A549 treated with dexamethasone at 1 μM for 4 hours (cell line): ENCODE measurements at places on chromosomes 4 and X. TPM values are rescaled to one million over a fixed set of nuclear protein-coding genes. Genes with fewer than 3 reads are reported as not detected.

The PAGE5 gene
- not detected in 5 replicates for total RNA-seq

The GYPE gene
- not detected in 5 replicates for total RNA-seq

The DCLK2 gene
- total RNA-seq: 6.9 to 9.4 TPM (median 7.4 TPM) in 5 replicates

The MAOB gene
- total RNA-seq: 0.14 to 0.25 TPM (median 0.19 TPM) in 5 replicates

The CENPVL3 gene
- total RNA-seq: 0.11 to 0.20 TPM (median 0.14 TPM) in 5 replicates

The NXF2B gene
- total RNA-seq: not detected in 5 replicates

The HSFX3 gene
- not detected in 5 replicates for total RNA-seq

The IL1RAPL2 gene
- total RNA-seq: not detected in 5 replicates

The CT45A3 gene
- 0.12 TPM in 1 of 5 replicates, not detected in the others for total RNA-seq

The GAB3 gene
- 0.41 to 1.1 TPM (median 0.90 TPM) in 5 replicates for total RNA-seq

The MAGEA4 gene
- total RNA-seq: not detected in 5 replicates

The TNMD gene
- total RNA-seq: not detected in 5 replicates

The TIGD2 gene
- 5.9 to 6.9 TPM (median 6.6 TPM) in 5 replicates for total RNA-seq

The AKAP14 gene
- not detected in 5 replicates for total RNA-seq

The CITED1 gene
- total RNA-seq: 1.5 to 2.0 TPM (median 1.7 TPM) in 5 replicates

The SLC7A11 gene
- total RNA-seq: 16.9 to 26.3 TPM (median 19.0 TPM) in 5 replicates

The IL1RAPL1 gene
- total RNA-seq: 0.06 TPM in 1 of 5 replicates, not detected in the others

The HUWE1 gene
- 54.8 to 91.1 TPM (median 85.1 TPM) in 5 replicates for total RNA-seq

The KCNIP4 gene
- not detected in 5 replicates for total RNA-seq

The TMPRSS11B gene
- not detected in 5 replicates for total RNA-seq

The TRIM60 gene
- total RNA-seq: not detected in 5 replicates

The ARHGAP4 gene
- 0.82 to 2.5 TPM (median 2.0 TPM) in 5 replicates for total RNA-seq

The SMARCA5 gene
- 19.6 to 25.3 TPM (median 24.0 TPM) in 5 replicates for total RNA-seq

The FHDC1 gene
- total RNA-seq: 0.78 to 1.1 TPM (median 0.97 TPM) in 5 replicates

The PLXNB3 gene
- total RNA-seq: 1.8 to 4.1 TPM (median 3.0 TPM) in 5 replicates

The TRIM75 gene
- not detected in 5 replicates for total RNA-seq

The GJB1 gene
- total RNA-seq: 0.05 to 0.08 TPM (median 0.06 TPM) in 3 of 5 replicates, not detected in the others

The PDGFC gene
- 2.5 to 3.4 TPM (median 3.2 TPM) in 5 replicates for total RNA-seq

The TIMM17B gene
- total RNA-seq: 81.1 to 95.0 TPM (median 85.5 TPM) in 5 replicates

The ACSL1 gene
- 43.4 to 53.2 TPM (median 52.4 TPM) in 5 replicates for total RNA-seq
